ENCODE measurements at places on chromosomes 12 and 14.

DNA sequence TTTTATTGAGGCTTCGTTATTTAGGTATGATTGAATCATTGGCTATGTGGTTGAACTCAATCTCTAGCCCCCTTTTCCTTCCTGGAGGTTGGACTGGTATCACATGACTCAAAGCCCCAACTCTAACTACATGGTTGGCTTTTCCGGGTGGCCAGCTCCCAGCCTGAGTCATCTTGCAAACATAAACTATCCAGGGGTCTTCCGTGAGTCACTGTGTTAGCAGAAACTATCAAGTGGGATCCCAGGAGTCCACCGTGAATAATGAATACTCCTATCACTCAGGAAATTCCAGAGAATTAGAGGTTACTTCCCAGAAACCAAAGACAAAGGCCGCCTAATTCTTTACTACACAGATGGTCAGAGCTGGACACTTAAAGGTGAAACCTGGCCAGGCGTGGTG is 19.7 kb upstream of the PLEKHD1 start:
- no peak for DNase-seq

DNA sequence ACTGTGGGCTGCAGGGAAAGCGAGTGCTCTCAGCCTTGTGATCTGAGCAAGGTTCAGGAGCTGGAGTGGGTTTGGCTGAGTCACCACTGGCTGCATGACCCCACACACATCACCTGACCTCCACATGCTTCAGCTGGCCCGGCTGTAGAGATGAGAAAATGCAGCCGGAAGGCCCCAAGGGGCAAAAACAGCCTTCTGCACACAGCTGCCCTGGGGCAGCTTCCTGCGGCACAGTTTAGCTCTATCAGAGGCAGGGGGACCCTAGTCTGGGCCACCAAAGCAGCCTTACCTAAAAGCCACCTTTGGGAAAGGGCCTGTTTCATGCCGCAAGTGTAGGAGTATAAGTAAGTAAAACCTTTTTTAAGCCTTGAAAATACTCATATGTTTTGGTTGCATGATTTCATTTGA is 123.3 kb downstream of the SSPN start:
- DNase-seq: no peak

DNA sequence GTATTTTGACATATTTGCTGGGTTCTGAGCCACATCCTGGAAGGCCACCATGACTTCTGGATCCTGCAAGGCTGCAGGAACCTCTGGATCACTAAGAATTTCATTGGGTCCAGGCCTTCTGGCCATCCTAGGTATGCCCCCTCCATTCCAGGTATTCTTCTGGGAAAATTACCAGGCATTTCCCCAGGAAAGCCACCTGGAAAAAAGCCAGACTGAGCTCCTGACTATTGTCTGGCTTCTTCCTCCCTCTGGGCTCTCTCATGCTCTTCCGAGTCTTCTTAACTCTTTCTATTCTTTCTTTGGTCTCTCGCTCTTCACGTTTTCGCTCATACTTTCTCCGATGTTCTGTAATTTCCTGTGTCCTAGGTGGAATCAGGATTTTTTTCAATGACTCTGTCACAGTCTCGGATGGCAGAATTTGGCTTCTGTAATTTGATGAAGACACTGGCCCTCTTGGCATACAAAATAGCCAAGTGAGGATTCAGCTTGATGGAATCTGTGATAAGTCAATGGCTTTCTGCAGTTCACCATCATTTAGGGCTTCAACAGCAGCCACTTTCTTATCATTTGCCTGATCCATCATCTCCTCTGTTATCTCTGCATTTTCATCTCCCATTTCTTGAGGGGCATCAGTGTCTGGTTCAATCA is 42.6 kb downstream of the ATP23 start:
- DNase-seq: no peak

- no peak for DNase-seq
These were observed 15.6 kb downstream of the DICER1 start for GRCh38 chr14:95141684-95142083.

- DNase-seq: no peak
These were observed 7.5 kb upstream of the CLEC4E start for GRCh38 chr12:8548192-8548591.

DNA sequence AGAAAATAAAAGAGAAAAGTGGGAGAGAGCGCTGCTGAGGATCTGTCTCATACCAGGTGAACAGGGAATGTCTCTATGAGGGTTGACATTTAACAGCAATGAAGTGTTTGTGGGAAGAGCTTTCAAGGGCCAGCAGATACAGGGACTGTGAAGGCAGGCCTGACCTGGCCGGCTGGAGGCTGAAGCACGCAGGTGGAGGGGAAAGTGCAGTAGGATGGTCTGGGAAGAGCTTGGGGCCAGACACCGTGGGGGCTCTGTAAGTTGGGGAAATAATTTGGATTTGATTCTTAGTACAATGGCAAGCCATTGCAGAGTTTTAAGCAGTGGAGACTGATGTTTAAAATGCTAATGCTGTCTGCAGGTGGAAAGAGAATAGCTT is 23.8 kb upstream of the DHRS2 start:
- DNase-seq: no peak

- DNase-seq: no peak
These were observed 625.4 kb upstream of the LRFN5 start for GRCh38 chr14:40981247-40981646.

DNA sequence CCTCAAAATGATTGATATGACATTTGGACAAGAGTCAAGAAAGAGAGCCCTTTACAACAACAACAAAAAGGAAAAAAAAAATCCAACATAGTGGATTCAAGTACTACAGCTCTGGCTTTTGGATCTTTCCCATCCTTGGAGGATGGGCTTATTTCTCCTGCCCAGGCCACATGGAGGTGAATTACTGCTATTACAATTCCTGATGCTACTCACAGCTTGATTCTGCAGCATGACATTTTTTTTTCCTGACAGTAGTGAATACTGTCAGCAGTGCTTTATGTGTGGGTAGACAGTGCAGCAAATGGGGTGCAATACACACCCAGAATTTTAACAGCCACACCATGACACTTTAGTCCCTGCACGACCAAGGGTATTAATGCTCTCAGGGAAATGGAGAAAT is 42.5 kb upstream of the HSP90B1 start:
- DNase-seq: no peak

- no peak for DNase-seq
These were observed 273.6 kb downstream of the AKAP6 start for GRCh38 chr14:32602699-32603098.

DNA sequence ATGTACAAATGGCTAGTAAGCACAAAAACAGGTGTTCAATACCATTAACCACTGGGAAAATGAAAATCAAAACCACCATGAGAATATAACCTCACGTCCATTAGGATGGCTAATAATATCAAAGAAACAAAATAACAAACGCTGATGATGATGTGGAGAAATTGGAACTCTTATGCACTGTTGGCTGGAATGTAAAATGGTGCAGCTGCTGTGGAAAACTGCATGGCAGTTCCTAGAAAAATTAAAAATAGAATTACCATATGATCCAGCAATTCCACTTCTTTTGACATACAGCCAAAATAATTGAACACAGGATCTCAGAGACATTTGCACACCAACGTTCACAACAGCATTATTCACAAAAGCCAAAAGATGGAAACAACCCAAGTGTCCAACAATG is 51.5 kb downstream of the TMPRSS12 start:
- no peak for DNase-seq

DNA sequence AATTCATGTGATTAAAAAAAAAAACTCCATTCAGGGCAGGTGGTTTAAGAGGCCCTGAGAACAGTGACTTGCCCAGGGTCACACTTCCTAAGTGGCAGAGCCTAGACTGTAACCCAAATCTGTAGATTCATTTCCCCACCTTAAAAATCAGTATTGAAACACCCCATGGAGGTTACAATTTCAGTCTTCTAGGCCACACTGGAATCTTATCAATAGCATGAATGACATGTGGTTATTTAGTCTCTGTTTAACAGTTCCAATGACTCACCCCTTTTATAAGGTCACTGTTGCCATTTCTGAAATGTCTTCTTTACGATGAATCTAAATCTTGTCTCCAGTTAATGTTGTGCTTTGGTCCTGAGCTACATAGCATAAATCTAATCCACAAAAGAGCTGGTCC is 262.3 kb upstream of the GRIP1 start:
- no peak for DNase-seq

DNA sequence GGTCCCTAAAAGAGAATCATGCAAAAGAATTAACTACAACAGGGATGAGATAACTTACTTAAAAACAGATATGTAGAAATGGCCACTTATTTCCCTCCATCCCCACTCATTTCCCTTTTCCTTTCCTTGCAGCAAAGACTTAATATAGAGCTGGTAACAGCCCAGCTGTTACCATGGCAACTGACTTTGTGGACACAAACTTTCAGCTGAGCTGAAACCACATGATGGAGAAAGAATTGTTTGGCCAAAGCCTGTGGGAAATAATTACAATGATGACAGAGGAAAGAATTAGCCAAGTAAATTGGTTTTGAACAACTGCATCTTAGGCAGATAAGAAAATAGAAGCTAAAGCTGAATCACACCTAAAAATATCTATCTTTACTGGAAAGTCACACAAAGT is 364.9 kb downstream of the GALC start:
- DNase-seq: no peak

- DNase-seq: no peak
These were observed 210.1 kb upstream of the PLXNC1 start for GRCh38 chr12:93938317-93938716.

- DNase-seq: no peak
These were observed 357.3 kb upstream of the RGS6 start for GRCh38 chr14:71574976-71575375.

- no peak for DNase-seq
These were observed 486.7 kb downstream of the APAF1 start for GRCh38 chr12:99131751-99132199.

Data from KG1 (cell line).